Activated T-cell treated with anti-CD3 and anti-CD28 coated beads for 24 hours (primary cell): ENCODE measurements at places on chromosomes 12 and 14.
A peak's percentile ranks its signal among the peaks of the same experiment; 100 is the strongest.

DNA sequence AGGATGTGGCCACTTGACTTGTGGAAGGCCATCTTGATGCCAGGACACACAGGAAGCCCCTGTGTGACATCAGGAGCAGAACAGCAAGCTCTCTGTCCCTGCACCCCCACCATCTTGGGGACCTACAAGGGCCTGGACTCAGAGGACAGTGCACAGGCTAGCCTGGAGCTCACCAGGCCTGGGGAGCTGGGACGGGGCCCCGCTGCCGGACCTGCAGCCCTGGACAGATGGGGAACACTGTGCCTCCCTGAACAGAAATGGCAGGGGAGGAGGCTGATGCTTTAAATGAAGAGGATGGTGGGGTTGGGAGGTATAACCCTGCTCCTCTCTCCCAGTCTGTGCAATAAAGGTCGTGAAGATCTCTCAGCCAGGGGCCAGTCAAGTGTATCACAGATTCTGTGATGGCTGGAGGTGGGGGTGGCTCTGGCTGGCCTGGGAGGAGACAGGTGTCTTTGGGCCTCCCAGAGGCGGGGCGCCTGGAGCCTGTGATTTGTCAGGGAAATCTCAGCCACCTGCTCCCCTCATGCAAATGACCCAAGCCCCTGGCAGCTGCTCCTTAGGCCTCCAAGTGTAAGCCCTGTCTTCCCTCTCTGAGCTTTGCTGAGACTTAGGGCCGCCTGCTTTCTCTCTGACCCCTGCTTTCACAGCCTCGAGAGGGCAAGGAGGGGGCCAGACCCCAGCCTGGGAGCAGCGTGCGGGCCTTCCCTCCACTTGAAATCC is 1.1 kb upstream of the GNB3 start:
- no peak for DNase-seq

- DNase-seq = no peak
Observed at GRCh38 chr12:18992336-18992735, 137.2 kb upstream of the PLEKHA5 start.

DNA sequence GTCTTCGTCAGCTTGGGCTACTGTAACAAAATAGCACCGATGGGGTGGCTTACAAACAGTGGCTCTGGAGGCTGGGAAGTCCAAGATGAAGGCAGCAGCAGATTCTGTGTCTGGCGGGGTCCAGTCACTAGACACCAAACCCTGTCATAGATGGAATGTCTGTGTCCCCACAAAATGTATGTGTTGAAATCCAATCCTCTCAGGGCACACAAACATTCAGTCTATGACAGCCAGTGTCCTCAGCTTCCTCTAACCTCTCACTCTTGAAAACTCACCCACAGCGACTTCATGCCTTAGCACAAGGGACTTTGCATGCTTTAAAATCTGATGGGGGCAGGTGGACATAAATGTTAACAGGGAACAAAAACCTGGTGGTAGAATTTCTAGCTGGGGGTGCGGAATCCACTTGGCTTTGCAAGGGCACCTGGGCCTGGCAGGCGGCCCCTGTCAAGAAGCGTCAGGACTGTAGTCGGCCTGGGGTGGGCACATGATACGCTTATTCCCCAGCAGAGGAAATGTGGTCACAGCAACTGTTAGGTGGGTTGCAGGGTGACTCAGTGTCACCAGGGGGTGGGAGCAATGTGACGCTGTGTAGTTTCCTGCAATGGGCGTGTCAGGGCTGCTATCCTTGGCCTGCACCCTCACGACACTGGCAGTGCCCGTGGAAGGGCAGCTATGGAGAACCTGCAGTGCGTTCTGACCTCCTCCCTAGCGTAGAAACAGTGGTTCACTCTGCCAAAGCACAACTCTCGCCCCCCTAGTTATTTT is 17.7 kb downstream of the RIN3 start:
- DNase-seq = peak; percentile 62

DNA sequence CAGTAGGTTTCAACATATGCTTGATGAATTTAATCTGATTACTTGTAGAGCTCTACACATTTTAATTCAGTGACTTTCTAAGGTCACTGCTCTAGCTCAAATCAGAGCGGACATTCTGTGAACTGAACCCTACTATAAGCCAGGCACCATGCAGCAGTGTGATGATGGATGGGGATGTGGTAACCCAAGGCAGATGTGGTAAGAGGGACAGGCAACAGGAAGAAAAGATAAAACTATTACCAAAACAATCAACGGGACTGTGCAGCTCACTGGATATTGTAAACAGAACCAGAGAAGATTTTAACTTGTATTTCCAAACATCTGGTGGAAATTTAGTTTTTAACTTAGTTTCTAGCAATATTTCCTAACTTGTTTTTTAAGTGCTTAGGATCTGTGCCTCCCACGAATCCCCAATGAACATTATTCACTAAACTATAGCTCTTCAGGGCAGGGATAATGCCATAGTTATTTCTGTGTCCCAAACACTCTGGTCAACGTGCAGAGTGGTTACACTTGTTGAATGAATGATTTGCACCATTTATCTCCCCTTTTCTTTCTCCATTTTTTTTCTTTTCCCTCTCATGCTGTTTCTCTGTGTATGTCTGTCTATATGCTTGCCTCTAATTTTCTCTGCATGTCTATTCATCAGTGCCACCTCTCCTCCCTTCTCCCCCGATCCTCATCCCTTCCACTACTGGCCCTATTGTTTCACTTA is 3.0 kb downstream of the ERO1A start:
- no peak for DNase-seq

DNA sequence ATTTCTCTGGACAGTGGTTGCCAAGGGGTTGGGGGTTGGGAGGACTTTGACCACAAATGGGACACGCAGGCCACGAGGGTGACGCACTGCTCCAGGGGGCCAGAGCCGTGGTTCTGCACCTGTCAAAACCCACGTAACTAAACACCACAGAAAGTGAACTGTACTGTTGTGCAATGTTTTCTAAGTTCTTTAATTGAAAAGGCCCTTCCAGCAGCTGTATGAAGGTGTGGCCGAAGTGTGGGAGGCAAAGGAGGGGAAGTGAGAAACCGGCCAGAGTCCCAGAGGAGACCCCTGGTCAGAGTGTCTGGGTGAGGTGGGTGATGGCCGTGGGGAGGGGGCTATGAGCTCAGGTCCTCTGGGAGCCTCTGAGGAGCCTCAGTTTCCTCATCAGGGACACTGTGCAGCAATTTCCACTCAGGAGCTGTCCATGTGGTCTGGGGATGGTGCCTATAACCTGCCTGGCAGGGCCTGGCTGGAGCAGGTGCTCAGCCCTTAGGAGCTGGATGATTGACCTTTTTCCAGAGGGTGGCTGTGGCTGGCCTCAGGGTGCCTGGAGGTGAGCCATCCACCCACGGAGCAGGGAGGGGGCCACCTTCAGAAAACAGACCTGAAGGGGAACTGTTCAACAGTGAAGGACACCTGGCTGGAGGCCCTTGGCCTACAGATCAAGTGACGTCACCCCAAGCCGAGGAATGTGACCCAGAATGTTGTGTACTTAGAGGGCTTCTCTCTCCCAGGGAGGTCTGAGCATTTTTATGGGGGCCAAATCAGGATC is 9.8 kb upstream of the BDKRB2 start:
- no peak for DNase-seq

- DNase-seq = no peak
Observed at GRCh38 chr12:84756961-84757360, 155.6 kb downstream of the SLC6A15 start.
